ENCODE measurements at places on chromosomes 11 and 22.

DNA sequence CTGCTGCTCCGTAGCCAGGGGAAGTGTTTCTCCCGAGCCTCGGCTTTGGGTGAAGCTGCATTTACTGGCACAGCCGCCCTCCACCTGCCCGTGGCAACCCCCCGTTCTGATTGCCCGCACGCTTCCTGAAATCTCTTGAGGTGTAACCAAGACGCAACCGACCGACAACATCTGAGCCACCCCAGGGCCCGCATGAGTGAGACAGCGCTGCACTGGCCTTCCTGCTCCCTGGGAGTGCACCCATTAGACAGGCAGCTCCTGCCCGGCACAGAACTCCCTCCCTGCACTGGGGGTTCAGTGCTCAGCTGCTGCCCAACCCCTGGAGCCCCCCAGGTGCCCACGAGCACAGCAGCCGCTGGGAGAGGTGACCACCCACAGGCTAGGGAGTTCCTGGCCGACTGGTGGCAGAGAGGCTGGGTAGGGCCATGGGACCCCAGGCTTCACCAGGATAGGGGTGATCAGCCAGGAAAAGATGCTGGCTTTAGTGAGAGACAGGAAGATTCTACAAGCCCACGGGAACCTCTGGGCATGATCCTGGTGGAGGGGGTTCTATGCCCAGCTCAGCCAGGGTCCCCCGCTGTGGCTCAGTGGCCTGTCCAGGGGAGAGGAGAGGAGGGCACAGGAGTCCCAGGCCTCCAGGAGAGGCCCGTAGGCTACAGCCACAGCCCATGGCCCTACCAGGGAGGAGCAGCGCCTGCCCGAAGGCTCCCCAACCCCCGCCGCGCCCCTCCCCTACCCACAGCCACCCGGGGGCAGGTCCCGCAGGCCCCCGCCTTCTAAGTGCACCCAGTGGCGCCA is 14.6 kb downstream of the PLXNB2 start:
- DNase-seq, result no peak

DNA sequence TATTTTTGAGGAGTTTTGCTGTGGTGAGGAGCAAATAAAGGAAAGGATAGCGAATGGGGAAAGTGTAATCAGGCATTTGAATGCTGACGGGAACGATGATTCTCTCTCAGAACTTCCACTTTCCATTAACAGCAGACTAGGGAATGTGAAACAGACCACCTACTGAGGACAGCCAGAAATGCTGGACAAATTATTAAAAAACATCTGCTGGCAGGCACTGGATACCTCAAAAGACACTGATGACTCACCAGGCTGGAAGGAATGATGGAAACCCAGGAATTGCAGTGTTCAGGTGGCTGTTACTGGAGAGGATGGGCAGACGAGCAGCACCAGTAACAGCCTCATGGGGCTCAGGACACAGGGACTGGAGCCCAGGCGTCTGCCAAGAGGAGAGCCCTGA is 33.4 kb downstream of the PLA2G6 start:
- DNase-seq, result no peak

GRCh38 chr22:24247011-24247507 is 2.2 kb upstream of the GGT5 start:
- DNase-seq, result no peak

DNA sequence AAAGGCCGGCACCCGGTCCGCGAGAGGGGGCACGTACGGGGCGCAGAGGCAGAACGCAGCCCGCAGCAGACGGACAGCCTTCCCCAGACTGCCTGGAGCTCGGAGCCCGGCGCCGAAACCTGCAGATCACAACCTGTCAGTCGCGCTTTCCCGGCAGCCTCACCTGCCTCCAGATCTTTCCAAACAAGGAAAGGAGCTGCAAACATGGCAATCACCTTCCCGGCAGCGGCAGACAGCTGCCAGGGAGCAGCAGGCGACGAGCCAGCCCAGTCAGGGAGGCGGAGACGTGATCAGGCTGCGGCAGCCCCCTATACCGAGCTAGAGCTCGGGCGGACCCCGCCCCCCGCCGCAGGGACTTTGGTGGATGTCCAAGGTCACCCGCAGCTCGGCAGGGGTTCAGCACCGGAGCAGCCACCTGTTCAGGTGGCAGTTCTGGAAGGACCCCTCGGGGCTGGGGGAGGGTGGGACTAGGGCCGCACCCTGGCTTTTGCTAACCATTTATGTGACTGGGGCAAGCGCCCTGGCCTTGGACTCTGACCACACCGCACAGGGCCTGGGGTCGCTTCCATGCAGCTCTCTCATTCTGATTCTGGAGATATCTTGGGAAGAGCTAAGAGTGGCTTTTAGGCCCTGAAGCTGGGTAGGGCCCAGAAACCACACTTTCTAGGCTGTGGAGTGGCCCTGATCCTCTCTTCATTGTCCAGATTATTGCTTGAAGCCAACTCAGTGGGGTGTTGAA is 143.8 kb downstream of the NECTIN1 start:
- no peak for DNase-seq

- DNase-seq, result no peak
These were observed 55.7 kb downstream of the MYH9 start for GRCh38 chr22:36331912-36332622.

GRCh38 chr11:66739983-66740382 is 11.0 kb upstream of the SPTBN2 start:
- DNase-seq, result no peak

DNA sequence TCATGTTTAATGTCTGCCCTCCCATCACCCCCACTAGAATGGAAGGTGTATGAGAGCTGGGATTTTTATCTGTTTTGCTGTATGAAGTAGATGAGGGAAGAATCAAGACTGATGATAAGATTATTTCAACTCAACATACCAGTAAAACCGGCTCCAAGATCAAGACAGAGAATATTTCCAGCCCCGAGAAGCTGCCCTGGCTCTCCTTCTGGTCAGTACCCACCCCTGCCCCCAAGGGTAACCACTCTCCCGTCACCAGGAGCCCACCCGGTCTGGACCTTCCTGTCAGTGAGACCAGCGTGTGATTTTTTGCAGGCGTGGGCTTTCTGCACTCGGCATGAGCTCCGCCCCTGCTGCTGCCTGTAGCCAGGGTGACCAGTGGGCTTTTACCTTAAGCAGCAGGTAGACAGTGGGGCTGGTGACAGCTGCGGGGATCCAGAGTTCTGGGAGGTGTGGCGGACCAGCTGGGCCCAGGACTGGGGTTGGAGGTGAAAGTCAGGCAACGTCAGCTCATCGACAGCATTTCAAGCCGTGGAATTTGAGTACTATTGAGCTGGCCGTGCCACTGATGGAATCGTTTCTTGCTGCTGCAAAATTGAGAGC is 25.6 kb downstream of the RPL3 start:
- no peak for DNase-seq

DNA sequence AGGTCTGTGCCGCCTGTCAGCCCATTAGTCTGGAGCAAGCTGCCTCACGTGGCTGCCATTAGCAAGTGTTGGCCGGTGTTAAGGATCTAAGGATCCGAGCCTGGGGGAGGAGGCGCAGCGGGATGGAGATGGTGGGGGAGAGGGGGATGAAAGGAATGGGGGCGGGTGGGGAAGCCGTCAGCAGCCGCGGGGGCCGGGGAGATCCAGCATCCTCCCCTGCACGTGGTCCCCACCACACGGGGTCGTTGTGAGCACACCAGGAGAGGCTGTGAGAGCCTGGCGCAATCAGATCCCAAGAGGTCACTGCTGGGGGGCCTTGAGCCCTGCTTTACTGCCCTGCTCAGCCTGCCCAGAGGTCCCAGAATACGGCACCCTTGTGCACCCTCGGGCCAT is 7.3 kb downstream of the CABP7 start:
- DNase-seq, result no peak

DNA sequence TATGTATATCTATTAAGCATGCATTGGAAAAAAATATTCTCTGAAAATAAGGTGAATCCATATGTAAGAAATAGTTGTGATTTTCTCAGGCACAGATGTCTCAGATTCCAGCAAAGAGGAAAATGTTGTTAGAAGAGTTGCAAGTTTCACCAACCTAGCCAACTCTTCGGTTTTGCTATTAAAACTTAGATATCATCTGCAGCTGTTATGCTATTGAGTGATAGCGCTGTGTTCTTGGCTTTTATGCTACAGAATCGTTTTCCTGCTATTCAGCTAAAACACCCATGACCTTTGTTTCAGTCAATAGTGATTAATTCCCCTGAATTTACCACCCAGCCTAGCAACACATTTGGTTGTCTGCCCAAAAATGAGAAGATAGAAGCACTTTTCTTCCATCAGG is 795.6 kb upstream of the ANO3 start:
- DNase-seq, result no peak

GRCh38 chr22:48800886-48801607 is 1026.6 kb downstream of the BRD1 start:
- DNase-seq, result no peak
